A549 treated with CpdA at 1 μM for 4 hours (cell line): ENCODE measurements at places on chromosomes 3 and 15. TPM values are rescaled to one million over a fixed set of nuclear protein-coding genes. Genes with fewer than 3 reads are reported as not detected.

The PPP1R2 gene
- 14.0 to 16.4 TPM (median 15.6 TPM) in 5 replicates for total RNA-seq

The NRG4 gene
- 0.73 to 2.2 TPM (median 1.4 TPM) in 5 replicates for total RNA-seq

The GNAT1 gene
- total RNA-seq = 0.02 TPM in 1 of 5 replicates, not detected in the others

The CCR3 gene
- total RNA-seq = not detected in 5 replicates

The CYB561D2 gene
- total RNA-seq = 14.6 to 22.0 TPM (median 21.1 TPM) in 5 replicates

The SEMA3B gene
- total RNA-seq = 4.8 to 9.3 TPM (median 6.9 TPM) in 5 replicates

The ELL3 gene
- total RNA-seq = 1.1 to 2.2 TPM (median 1.6 TPM) in 5 replicates

The MANF gene
- 115 to 163 TPM (median 153 TPM) in 5 replicates for total RNA-seq
